CD4-positive, CD25-positive, alpha-beta regulatory T cell (primary cell): ENCODE measurements at places on chromosomes 3 and 15.

DNA sequence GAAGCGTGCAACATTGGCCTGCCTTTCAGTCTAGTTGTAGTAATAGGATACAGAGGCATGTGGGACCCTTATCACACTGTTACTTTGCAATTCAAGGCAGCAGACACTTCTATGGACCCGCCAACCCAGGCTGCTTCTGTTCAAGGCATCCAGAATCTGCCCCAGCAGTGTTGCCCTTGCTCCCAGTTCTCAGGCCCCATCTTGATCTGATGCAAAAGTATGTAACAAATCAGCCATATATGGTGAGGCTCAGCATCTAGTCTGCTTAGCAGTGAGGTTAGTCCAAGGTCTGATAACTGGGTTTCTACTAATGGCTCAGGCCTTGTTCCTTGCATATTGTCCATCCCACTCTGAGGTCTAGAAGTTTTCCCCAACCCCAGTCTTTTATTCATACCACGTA, 17.9 kb downstream of the C2CD4B start:
- DNase-seq, result no peak

- DNase-seq, result no peak
Measured at GRCh38 chr15:97235611-97235985, 724.9 kb upstream of the ARRDC4 start.

- DNase-seq, result no peak
Measured at GRCh38 chr15:41401904-41402267, 410 bp downstream of the NDUFAF1 start.

DNA sequence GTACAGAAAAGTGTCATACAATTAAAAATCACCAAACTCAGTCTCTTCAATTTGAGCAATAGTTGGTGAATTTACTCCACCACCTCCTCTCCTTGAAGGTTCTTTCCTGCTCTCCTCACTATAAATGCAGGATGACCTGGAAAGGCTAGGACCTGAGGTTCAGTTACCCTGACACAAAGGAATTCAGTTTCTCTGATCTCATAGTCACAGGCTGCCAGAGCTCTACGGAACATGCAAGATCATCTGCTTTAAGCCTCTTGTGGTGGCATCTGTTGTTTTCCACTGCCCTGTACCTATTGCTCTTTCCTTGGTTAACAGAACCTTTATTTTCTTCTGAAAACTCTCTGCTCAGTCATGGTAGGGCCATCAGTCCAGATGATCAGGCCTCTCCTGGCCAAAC, 4.9 kb upstream of the TP63 start:
- no peak for DNase-seq

DNA sequence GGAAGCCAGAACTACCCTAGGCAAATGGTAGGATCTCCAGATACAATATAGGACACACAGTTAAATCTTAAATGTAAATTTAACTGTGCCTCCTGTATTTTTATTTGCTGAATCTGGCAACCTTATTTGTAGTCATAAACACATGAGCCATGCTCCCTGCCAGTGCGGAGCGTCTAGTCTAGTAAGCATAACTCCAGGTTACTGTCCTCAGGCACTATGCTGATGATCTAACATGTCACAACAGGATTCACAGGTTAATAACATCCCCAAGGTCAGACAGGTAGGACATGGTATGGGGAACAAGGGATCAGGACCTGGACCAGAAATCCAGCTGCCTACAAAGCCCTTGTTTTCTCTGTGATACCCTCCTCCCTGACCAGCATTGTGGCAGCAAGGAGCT, 305.1 kb downstream of the CACNA2D3 start:
- no peak for DNase-seq

- DNase-seq, result no peak
Measured at GRCh38 chr15:76512971-76513370, 176.4 kb downstream of the ISL2 start.

GRCh38 chr3:15520804-15521572, 518 bp downstream of the COLQ start:
- no peak for DNase-seq

- no peak for DNase-seq
Measured at GRCh38 chr3:10304905-10305304, 12.2 kb upstream of the GHRL start.

- DNase-seq, result no peak
Measured at GRCh38 chr15:94709319-94709718, 478.0 kb downstream of the MCTP2 start.

- DNase-seq, result no peak
Measured at GRCh38 chr15:84813931-84814330, 3.2 kb upstream of the ALPK3 start.

DNA sequence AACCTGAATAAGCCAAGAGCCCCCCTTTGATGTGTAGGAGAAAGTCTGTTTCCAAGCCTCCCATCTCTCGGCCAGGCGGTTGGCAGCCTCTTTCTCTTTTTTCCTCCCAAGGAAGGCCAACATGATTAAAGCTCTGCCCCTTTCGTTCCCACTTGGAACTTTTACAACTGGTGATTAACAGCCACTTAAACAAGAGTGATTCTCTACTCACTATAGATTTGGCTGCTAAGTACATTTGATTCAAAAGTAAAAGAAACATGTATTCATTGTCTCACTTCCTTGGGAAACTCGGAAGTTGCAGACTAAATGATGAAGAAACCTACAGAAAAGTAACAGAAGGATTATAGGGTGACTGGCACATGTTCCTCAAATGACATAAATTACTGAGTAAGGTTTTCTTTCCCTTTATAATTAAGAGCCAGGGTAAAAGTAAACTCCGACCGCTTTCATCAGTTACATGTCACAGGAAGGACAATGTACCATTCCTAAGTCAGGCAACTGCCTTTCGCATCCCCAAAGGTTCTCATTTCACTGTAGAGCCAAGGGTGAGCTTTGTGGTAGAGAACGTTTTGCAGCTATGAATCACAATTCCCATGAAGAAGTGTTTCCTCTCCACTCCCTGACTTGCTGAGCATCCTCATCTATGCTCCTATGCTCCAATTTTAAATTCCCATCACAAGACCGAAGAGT, 72.7 kb downstream of the MB21D2 start:
- no peak for DNase-seq

DNA sequence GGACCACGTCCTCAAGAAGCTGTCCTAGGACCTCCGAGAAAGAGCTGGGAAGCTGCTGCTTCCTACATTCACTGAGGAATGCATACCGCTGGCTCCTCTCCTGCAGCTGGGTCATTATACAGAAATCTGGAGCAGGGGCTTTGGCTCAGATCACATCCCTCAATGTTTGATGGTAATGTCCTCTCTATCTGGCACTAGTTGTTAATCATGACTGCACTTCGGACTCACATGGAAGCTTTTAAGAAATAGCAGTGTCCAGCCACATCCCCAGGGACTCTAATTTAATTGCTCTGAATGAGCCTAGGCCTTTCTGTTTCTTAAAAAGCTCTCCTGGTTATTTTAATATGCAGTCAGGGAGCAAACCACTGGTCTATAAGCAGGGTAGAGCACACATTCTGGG, 25.7 kb upstream of the MYRIP start:
- DNase-seq, result no peak

DNA sequence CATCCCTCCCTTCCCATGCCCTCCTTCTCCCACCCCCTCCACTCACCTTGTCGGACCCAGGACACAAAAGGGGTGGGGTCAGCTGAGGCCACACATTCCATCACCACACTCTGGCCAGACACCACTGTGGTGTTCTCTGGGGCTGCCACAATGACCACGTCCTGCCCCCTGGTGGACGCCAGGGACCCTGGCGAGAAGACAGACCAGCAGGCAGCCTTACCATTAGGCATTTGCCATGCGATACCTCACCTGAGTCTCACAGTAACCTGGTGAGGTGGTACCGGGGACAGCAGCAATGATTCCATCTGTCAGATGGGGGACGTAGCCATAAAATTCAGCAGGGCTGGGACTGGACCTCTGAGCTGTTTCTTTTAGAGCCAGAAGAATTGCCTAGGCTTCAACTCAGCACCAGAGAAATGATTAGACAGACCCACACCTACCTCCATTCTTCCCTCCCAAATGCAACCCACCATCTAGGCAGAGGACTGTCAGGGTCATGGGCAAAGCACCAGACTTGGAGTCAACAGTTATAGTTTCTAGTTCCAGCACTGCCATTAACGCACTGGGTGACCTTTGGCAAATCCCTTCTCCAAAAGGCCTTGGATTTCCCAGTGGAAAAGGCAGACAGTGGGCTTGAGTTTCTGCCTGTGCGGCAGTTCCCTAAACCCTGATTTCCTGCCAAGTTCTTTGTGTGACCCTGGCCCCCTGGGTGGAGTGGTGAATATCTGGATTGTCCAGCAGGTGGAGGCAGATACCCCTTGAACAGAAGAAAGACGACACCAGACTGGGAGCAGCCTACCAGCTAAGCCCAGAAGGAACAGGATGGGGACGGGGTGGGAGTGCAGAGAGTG, 21.8 kb downstream of the IGDCC4 start:
- peak; percentile 16 for DNase-seq

GRCh38 chr3:37993460-37993819, 2.9 kb downstream of the VILL start:
- DNase-seq, result no peak

DNA sequence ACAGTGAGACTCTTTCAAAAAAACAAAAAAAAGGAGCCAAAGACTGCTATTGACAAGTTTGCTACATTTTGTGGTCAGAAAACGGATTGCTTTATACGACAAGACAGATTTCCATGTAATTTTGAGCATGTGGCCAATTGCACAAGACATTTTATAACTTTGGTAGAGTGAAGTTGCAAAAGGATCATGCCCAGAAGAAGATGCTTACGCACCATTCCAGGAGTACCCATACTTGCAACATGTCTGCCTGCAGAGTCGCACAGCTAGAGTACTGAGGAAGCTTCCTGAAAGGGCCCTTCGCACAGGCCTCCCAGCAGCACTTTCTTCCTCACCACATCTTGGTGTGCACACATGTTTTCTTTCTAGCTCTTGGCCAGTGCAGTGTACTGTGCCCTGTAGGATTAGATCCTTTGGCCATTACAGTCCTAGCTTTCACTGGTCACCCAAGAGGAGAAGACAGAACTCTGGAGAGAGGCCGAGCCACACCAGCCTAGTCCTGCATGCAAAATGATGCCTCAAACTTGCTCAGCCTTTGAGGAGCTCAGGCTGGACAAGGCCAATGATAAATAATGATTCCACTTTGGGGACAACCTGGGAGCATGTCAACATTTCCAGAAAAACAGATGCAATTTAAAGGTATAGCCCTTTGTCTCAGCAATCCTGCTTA, 11.7 kb downstream of the CHDH start:
- no peak for DNase-seq

GRCh38 chr3:187963003-187963676, 190.8 kb upstream of the LPP start:
- no peak for DNase-seq

GRCh38 chr3:184379358-184380184, at the start of gene CHRD:
Gene CHRD, plus strand, starts transcription at chr3:184380054. Its CDS starts 265 bp downstream, at chr3:184380319.
- DNase-seq, result no peak

GRCh38 chr15:29089731-29090616, 179.6 kb downstream of the NSMCE3 start:
- DNase-seq, result peak; percentile 15

- no peak for DNase-seq
Measured at GRCh38 chr3:110814170-110815007, 257.2 kb upstream of the NECTIN3 start.

DNA sequence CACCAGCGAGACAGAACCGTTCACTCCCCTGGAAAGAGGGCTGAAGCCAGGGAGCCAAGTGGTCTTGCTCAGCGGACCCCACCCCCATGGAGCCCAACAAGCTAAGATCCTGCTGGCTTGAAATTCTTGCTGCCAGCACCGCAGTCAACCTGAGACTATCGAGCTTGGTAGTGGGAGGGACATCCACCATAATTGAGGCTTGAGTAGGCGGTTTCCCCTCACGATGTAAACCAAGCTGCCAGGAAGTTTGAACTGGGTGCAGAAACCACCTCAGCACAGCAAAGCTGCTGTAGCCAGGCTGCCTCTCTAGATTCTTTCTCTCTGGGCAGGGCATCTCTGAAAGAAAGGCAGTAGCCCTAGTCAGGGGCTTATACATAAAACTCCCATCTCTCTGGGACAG, 151.0 kb downstream of the MBNL1 start:
- no peak for DNase-seq

DNA sequence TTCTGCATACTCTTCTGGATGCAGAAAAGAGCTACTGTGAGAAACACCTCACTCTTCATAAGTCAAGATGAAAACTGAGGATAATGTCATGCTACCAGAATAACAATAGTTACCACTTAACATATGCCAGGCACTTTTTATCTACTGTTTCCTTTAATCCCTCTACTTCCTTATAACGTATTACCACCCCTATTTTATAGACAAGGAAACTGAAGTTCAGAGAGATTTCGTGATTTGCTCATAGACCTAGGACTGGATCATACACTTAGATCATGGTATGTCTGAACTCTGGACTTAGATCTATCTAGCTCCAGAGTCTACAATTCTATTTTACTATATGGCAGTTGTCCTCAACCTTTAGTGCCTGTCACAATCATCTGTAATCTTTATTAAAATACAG, 155.7 kb upstream of the TSPAN3 start:
- DNase-seq, result no peak

GRCh38 chr15:29528276-29528675, 258.7 kb upstream of the NSMCE3 start:
- no peak for DNase-seq

- DNase-seq, result no peak
Measured at GRCh38 chr3:195210266-195210973, 60.5 kb downstream of the XXYLT1 start.

GRCh38 chr3:46759239-46760167, 41.8 kb upstream of the PRSS50 start:
- no peak for DNase-seq

DNA sequence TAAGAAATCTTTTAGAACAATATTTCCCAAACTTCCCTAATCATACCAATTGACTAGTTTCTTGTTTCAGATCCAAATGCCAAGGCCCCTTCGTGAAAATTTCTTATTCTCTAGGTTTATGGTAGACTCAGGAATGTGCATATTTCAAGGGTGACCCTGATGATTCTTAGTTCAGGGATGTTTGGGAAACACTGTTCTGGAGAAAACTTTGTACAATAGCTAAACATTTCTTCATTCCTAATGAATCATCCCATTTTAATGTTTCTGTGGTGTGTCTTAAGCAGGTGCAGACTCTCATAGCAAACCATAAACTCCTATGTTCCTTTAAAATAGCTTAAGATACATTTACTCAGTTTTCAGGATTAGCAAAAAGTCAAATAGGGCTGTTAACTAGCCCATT, 314.5 kb downstream of the TIGIT start:
- DNase-seq, result no peak

DNA sequence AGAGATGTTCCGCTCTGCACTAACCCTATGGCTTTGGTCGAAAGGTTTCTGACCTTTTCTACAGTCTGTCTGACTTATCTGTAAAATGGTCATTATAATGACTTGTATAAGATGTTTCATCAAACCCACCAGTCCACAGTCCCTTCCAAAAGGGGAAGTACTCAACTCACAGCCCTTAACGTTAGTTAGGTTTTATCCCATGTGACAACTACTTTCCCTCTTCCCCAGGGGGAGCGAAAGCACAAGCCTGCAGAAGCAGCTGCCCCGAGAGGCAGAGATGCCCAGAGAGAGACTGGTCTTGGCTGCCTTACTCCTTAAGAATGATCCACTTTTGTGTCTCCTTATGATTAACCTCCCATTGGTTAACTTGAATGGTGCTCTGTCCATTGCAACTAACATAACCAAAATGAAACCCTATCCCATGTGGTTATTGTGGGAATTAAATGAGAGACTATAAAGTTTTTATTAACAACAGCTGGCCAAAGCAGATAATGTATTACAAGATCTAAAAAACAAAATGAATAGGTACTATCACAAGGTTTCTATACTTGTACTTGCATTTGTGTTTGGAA, 6.4 kb downstream of the ASTE1 start:
- DNase-seq, result no peak

- DNase-seq, result peak; percentile 53
Measured at GRCh38 chr3:87503900-87504498, 227.6 kb upstream of the POU1F1 start.

GRCh38 chr15:72227720-72228119, 3.3 kb downstream of the PKM start:
- DNase-seq, result no peak
